Activated naive CD8-positive, alpha-beta T cell treated with anti-CD3 and anti-CD28 coated beads, Interleukin-2, amount 50 U/mL, for 24 hours (primary cell): ENCODE measurements at places on chromosomes 11 and 22.

- no peak for DNase-seq
- no peak within 1 kb of the TSS for H3K27ac ChIP-seq
- peaks cover 25% of the 10 kb centered on the region for H3K27me3 ChIP-seq
- peaks cover 11% of the 10 kb centered on the region for H3K4me1 ChIP-seq
- no peaks in the 10 kb centered on the region for H3K36me3 ChIP-seq
These were observed at the start of gene HORMAD2 for GRCh38 chr22:30079952-30080533. HORMAD2 (plus strand) TSS chr22:30080464; CDS start chr22:30093953, 13,489 bp downstream.

GRCh38 chr11:8913961-8914660 is 3.1 kb downstream of the AKIP1 start:
- peak overlapping the region; percentile 76 for H3K27ac ChIP-seq
- peak; percentile 54 for DNase-seq
- H3K4me1 ChIP-seq, result peaks cover 42% of the 10 kb centered on the region
- no peaks in the 10 kb centered on the region for H3K27me3 ChIP-seq

DNA sequence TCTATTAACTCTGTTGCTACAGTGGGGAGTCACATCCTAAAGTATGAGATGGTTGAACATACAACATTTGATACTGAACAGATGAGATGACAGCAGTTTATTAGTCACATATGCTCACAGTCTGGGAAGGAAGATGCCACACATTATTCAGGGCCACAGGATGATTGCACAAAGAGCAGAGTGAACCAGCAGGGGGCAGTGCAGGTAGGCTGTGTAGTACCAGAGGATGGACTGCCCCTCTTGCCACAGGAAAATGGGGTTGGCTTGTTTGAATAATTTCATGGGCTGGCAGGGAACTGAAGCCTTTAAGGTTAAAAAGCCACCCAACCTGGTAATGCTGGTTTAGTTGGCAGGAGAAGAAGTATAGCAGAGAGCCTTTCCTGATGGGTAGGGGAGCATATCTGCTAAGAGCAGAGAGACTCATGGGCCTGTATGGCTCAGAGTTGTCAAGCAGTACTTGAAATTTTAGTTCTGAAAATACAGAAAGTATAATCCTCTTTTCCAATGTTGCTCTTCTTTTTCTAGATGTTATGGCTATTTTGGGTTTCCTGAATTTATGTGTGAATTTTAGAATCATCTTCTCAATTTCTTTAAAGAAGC is 180.4 kb upstream of the B3GAT1 start:
- peaks cover 9% of the 10 kb centered on the region for H3K27me3 ChIP-seq
- H3K4me3 ChIP-seq, result no peak overlapping the region
- H3K4me1 ChIP-seq, result no peaks in the 10 kb centered on the region
- peak; percentile 71 for DNase-seq

GRCh38 chr11:77101043-77101537 is 1.6 kb upstream of the OMP start:
- H3K36me3 ChIP-seq, result no peaks in the 10 kb centered on the region
- no peak for DNase-seq
- H3K4me3 ChIP-seq, result no peak overlapping the region
- no peaks in the 10 kb centered on the region for H3K27me3 ChIP-seq
- H3K4me1 ChIP-seq, result no peaks in the 10 kb centered on the region

- H3K36me3 ChIP-seq, result peaks cover 7% of the 10 kb centered on the region
- H3K27me3 ChIP-seq, result no peaks in the 10 kb centered on the region
- DNase-seq, result no peak
- peaks cover 41% of the 10 kb centered on the region for H3K4me1 ChIP-seq
- peak overlapping the region; percentile 59 for H3K27ac ChIP-seq
These were observed 34.7 kb downstream of the PISD start for GRCh38 chr22:31627223-31627731.

GRCh38 chr11:18280438-18281045 is 14.5 kb downstream of the SAA1 start:
- no peaks in the 10 kb centered on the region for H3K27me3 ChIP-seq
- H3K4me1 ChIP-seq, result peaks cover 10% of the 10 kb centered on the region
- no peak for DNase-seq

- H3K4me3 ChIP-seq, result peak overlapping the region; percentile 36
- no peak overlapping the region for H3K27ac ChIP-seq
- no peak for DNase-seq
- H3K27me3 ChIP-seq, result peaks cover 57% of the 10 kb centered on the region
- peaks cover 14% of the 10 kb centered on the region for H3K4me1 ChIP-seq
- H3K36me3 ChIP-seq, result no peaks in the 10 kb centered on the region
These were observed 552 bp downstream of the DSCAML1 start for GRCh38 chr11:117796456-117796871.

DNA sequence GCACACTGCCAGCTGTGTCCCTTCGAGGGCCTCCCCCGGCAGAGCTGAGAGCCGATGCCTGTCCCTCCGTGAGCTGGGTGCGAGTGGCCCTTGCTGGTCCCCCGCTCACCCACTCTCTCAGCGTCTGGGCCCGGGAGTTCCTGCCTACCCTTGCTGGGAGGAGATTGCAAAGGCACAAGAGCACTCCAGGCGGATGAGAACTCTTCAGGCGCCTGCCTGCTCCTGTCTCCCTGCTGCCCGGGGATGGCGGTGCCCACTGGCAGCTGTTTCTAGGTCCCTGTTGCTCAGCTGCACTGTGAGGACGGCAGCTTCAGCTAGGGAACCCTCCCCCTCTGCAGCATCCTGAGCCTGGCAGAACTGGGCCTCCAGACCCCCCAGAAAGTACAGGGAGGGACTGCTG is 61.1 kb downstream of the FLRT1 start:
- no peak for DNase-seq
- H3K4me3 ChIP-seq, result no peak overlapping the region
- no peak overlapping the region for H3K27ac ChIP-seq
- no peaks in the 10 kb centered on the region for H3K27me3 ChIP-seq
- no peaks in the 10 kb centered on the region for H3K36me3 ChIP-seq
- no peaks in the 10 kb centered on the region for H3K4me1 ChIP-seq

GRCh38 chr22:37273126-37273845 is 9.0 kb upstream of the CYTH4 start:
- no peaks in the 10 kb centered on the region for H3K36me3 ChIP-seq
- H3K4me3 ChIP-seq, result no peak overlapping the region
- H3K27ac ChIP-seq, result peak overlapping the region; percentile 24
- peaks cover 60% of the 10 kb centered on the region for H3K4me1 ChIP-seq
- peaks cover 3% of the 10 kb centered on the region for H3K27me3 ChIP-seq

GRCh38 chr22:30031764-30032455 is 48.4 kb upstream of the HORMAD2 start:
- no peak for DNase-seq
- no peak overlapping the region for H3K4me3 ChIP-seq
- H3K27ac ChIP-seq, result no peak overlapping the region
- peaks cover 1% of the 10 kb centered on the region for H3K36me3 ChIP-seq
- no peaks in the 10 kb centered on the region for H3K27me3 ChIP-seq

DNA sequence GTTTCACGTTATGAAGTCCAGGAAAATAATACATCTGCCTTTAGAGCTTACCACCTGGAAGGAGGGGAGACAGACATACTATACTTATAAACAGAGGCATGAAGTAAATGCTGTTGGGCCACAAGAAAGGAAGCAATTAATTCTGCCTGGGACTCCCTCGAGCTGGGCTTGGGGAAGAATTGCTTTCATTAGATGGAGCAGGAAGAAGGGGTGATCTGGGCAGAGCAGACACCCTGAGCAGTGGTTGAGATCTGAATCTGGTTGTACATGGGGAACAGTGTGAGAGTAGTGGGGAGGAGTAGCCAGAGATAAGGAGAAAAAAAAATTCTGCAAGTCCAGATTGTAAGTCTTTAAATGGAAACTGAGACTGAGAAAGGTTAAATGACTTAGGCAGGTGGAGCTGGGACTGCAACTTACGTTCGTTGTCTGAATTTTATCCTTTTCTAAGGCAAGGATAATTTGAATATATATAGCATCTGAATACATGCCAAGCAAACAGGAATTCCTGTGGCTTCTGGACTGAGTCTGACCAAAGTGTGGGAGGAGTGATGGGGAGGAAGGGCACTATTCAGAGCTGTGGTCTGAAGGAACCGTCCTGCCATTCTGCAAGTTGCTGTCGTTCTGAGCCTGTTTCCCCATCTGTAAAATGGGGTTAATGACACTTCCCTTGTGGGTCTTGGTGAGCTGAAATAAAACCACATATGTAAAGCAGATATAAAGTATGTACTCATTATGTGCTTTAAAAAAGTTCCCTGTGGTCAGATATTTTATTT is 7.9 kb downstream of the NCAM1 start:
- no peaks in the 10 kb centered on the region for H3K36me3 ChIP-seq
- H3K4me3 ChIP-seq, result no peak overlapping the region
- DNase-seq, result no peak
- peaks cover 14% of the 10 kb centered on the region for H3K27me3 ChIP-seq
- no peaks in the 10 kb centered on the region for H3K4me1 ChIP-seq

GRCh38 chr11:93747122-93747521 is 5.7 kb downstream of the C11orf54 start:
- H3K27me3 ChIP-seq, result no peaks in the 10 kb centered on the region
- peaks cover 22% of the 10 kb centered on the region for H3K4me1 ChIP-seq
- H3K36me3 ChIP-seq, result peaks cover 12% of the 10 kb centered on the region
- H3K4me3 ChIP-seq, result no peak overlapping the region

DNA sequence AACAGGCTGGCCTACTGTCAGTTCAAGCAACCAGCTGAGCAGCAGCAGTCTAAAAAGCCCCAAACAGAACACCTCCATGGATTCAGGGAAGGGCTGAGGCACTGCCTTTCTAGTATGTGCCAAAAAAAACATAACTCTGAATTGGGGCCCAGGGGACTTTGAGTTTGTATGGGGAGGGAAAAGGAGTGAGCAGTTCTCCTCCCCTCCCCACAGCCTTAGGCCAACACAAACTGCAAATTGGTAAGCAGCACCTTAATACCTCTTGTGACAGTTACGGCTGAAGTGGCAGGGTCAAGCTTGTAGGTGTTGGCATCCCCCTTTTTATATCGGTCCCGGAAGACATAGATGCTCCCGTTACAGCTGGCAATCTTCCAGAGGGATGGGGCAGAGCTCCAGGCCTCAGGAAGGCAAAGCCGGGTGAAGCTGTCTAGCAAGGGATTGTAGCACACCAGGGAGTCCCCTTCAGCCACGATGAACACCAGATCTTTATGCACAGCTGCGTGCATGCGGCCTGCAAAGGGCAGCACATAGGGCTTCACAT is 6.0 kb downstream of the KBTBD4 start:
- H3K27ac ChIP-seq, result peak overlapping the region; percentile 22
- H3K36me3 ChIP-seq, result peaks cover 42% of the 10 kb centered on the region
- no peak overlapping the region for H3K4me3 ChIP-seq

DNA sequence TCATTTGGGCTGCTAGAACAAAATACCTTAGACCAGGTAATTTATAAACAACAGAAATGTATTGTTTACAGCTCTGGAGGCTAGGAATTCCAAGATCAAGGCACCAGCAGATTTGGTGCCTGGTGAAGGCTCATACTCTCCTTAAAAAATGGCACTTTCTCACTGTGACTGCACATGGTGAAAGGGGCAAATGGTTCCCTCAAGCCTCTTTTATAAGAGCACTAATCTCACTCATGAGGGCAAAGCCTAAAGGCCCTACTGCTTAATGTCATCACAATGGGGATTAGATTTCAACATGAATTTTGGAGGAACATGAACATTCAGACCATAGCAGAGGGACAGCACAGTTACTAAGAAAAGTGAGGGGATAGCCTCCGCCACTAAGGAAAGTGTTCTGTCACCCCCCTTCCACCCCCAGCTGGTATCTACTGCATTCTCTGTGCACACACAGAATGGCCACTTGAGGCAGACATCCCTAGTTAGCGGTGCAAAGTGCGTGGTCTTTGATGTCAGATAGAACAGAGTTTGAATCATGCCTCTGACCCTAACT is 47.2 kb upstream of the CEP295 start:
- no peak overlapping the region for H3K27ac ChIP-seq
- H3K4me3 ChIP-seq, result no peak overlapping the region
- no peaks in the 10 kb centered on the region for H3K36me3 ChIP-seq
- DNase-seq, result peak; percentile 6

DNA sequence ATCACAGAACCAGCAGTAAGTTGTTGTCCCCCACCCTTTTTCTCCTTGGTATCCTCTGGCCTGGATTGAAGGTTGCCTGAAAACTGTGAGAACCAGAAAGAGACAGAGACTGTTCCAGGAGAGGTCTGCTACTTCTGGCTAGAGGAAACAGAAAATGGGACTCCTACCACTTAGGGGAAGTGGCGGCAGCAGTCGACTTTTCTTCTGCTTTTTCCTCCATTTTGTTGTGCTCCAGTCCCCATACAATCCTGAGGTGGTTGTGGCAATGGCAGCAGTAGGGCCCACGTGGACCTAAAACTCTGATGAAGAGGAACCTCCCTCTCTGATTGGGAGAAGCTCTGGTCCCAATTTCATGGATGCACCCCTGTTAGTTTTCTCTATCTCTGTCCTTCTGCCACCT is 76.0 kb upstream of the SORL1 start:
- H3K36me3 ChIP-seq, result no peaks in the 10 kb centered on the region
- DNase-seq, result no peak
- H3K4me3 ChIP-seq, result no peak overlapping the region
- H3K27ac ChIP-seq, result no peak overlapping the region
- H3K27me3 ChIP-seq, result no peaks in the 10 kb centered on the region
- peaks cover 41% of the 10 kb centered on the region for H3K4me1 ChIP-seq

GRCh38 chr22:47163856-47164513 is 401.5 kb downstream of the TBC1D22A start:
- no peak for DNase-seq
- no peaks in the 10 kb centered on the region for H3K4me1 ChIP-seq
- no peak overlapping the region for H3K4me3 ChIP-seq

GRCh38 chr11:106222626-106223025 is 145.2 kb downstream of the AASDHPPT start:
- H3K4me1 ChIP-seq, result no peaks in the 10 kb centered on the region
- H3K4me3 ChIP-seq, result no peak overlapping the region
- no peaks in the 10 kb centered on the region for H3K27me3 ChIP-seq
- H3K36me3 ChIP-seq, result no peaks in the 10 kb centered on the region
- no peak overlapping the region for H3K27ac ChIP-seq

DNA sequence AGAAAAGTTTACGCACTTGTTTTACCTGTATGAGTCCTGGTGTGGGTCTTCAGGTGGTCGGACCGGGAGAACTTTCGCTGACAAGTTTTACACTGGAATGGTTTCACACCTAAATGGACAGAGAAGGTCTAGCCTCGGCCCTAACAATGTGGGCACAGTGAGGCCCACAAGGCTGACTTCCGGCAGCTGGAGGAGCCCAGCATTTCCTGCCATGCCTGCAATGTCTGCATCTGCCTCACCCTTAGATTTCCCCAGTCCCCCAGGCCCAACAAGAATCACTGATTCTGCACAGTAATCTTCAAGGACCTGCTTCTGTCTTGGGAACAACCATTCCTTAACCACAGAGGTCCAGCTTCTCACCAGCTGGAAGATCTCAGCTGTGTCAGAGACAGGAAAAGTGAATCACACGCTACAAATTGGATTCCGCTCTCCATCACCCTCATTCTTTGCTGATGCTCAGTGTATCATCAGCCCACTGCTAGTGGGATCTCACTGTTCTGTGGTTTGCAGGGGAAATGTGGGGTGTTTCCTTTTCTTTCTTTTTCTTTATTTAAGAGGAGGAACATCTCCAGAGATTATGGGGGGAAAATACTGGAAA is 43.3 kb downstream of the WT1 start:
- H3K27ac ChIP-seq, result no peak overlapping the region
- no peak overlapping the region for H3K4me3 ChIP-seq
- no peaks in the 10 kb centered on the region for H3K36me3 ChIP-seq
- H3K4me1 ChIP-seq, result no peaks in the 10 kb centered on the region
- peaks cover 2% of the 10 kb centered on the region for H3K27me3 ChIP-seq
